ENCODE measurements at places on chromosomes 1 and 21.

- DNase-seq, result peak; percentile 24
Measured at GRCh38 chr1:97144527-97144926, 422.9 kb downstream of the PTBP2 start.

DNA sequence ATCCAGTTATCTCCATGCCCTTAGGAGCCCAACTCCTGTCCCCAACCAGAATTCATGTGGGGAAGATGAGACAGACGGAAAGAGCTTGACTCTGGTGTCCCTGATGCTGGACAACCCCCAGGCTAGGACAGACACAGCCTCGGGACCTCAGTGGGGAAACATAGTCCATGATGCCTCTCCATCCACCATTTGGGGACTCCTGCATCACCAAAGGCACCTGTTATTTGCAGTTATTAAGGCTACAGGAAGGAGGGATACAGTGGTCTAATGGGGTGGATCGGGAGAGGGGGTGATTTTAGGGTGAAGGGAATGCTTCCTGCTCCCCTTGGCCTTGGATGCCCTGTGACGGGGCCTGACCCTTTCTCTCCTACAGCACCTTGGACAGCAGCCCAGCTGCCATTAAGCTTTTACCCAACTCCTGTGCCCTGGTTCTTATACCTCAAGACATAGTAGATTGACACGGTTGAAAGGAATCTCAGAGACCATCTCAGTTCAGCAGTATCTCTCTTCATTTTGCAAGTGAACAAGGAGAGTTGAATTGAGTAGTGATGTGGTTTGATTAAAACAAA is 111.6 kb downstream of the MATN1 start:
- no peak for DNase-seq

DNA sequence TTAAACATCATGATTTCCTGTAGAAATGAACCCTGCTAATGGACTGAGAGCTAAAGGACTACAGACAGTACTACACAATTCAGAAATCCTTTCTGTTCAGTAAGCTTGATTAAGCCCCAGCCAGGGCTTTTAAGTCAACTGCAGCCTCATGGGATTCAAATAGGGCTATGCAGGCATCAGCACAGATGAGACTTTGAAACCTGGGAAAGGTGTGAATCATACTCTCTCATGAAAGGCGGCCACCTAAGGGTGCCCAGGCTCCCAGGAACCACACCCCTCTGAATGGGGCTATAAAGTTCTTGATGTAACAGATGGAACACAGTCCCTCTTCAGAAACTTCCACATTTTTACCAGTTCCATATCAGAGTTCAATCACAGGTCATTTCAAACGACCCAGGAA is 7.6 kb downstream of the SIPA1L2 start:
- DNase-seq, result no peak

- DNase-seq, result no peak
Measured at GRCh38 chr1:208182880-208183645, 61.1 kb downstream of the PLXNA2 start.

- no peak for DNase-seq
Measured at GRCh38 chr1:54188291-54188690, 11.5 kb downstream of the CYB5RL start.

GRCh38 chr1:56345831-56346230 is 233.5 kb downstream of the PLPP3 start:
- no peak for DNase-seq

DNA sequence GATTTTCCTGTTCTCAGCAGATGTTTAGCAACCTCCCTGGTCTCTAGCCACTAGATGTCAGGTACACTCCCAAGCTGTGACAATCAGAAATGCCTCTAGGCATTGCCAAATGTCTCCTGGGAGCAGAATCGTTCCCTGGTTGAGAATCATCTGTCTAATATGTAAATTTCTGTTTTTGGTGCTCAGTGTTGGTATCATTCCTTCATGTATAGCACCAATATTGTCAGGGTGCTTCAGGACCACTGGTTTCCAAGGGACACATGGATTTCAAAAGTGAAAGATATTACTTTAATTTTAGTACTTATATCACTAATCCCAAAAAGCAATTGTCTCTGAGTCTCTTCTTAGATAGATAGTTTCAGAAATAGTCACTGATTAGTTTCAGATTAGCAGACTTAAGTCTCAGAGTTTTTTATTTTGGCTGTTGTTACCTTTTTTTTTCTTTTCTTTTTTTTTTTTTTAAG is 160.1 kb downstream of the PTPRC start:
- DNase-seq, result no peak

DNA sequence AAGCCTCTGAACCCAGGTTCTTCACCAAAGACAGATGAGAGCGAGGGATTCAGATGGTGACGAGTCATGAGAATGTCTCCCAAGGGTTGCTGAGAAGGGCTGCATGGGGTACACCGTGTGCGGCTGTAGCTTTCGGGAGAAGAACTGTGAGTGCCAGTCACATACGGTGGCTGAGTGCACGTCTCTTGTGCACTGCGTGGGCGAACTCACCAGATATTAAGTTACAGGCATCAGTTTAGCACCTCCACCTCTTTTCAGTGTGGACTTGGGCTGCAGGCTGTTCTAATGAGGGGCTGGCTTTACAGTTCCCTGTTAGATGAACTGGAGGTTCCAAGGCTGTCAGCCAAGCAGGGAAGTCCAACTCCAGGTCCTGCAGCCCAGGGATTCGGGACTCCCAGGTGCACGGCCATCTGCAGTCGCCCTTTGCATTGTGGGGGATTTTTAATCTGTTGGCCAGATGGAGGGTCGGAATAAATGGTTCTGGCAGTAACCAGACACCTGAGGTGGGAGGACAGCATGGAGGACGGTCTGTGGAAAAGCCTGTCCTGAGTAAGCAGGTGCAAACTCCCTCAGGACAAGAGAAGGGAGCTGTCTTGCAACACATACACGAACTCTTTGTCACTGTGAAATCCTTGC is 26.5 kb upstream of the AVPR1B start:
- DNase-seq, result no peak

DNA sequence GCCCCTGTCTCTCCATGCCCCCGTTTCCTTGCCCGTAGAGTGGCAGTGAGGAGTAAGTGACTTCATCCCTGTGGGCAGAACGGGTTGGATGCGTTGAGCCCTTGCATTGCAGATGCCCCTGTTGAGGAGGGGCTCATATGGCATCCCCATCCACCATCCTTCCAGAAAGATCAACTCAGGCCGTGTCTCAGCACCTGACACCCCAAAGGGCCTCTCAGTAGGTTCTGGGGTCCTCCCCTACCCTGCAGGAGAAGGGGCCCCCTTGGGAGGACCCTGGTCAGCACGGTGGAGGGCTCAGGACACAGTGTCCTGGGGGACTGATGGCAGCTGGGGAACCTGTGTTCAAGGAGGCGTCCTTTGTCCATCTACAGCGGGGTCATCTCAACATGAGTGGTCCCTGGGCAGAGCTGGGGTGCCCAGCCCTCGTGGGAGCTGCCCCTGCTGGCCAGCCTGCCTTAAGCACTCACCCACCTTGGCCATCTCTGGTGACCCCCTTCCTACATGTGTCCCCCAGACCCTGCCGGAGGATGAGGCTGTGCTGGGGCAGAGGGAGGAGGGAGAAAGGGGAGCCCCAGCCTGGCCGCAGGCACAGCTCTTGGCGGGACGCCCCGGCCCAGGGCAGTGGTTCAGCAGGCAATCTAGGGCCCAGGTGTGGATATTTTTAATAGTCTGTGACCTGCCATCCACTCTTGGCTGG is 48.2 kb upstream of the ACTRT2 start:
- DNase-seq, result no peak

- no peak for DNase-seq
Measured at GRCh38 chr1:51578383-51579109, 38.3 kb upstream of the OSBPL9 start.

DNA sequence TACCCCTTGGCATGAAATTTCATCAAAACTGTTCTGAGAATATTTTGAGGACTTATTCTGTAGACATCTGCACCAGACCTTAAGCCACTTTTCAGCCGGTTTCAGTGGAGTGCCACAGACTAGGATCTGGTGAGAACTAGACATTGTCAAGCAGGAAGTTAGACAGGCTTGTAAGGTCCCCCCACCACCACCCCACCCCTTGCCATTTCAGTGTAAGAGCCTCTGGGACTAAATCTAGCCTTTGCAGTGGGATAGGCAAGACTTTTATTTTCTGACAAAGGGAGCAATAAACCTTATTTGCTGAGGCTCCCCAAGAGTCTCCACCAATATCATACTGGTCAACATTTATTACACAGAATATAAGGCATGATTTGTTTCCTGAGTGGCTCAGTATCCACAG is 77.9 kb upstream of the EXO1 start:
- no peak for DNase-seq

GRCh38 chr1:12339811-12340543 is 110.1 kb downstream of the VPS13D start:
- DNase-seq, result no peak

DNA sequence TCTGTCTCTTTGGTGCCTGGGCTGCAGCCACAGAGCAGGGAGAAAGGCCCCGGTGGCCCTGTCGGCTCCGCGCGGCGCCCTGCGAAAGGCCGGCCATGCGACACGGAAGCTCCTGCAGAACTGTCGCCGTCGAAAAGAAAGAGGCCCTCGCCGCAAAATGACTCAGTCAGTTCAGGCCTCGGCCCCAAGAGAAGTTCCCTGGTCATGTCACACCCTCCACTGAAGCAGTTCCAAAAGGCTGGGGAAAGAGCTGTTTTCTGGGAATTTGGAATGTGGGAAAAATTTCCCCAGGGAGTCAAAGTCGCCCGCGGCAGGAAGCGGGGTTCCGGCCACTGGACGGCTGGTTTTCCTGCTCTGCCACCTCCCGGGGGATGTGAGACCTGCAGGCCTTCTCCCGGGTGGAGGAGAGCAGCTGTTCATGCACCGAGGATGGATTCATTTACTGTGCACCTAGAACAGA is 115.8 kb upstream of the ZNF678 start:
- DNase-seq, result no peak

DNA sequence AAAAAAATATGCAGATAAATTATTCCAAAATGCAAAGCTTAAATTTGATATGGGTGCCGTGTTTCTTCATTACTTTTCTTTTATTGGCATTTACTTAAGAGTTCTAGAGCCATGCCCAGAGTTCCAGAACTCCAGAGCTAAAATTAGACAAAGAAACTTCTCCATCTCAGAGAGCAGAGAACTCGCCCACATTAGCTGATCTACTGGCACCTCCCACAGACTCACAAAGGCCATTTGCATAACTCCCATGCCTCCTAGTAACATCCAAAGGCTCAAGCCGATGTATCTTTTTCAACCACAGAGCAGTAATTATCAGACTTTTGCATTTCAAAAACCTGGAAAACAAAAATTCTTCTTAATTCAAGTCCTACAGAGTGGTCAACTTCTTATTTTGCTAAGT is 323.8 kb upstream of the ST6GALNAC5 start:
- no peak for DNase-seq

DNA sequence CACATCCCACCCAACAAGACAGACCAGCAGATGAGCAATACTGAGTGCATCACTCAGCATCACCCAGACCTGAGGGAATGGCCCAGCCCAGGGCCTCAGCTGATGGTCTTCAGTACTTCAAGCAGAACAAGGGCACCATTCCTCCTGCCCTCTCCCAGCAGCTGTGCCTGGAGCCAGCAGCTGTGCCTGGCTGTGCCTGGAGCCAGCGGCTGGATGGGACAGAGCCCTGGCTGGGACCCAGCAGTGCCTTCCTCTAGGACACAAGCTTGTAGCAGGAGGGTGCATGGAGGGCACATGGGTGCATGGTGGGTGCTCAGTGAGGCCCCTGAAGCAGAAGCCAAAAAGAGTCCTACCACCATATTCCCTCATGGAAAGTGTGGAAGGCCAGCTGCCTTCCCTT is 583.8 kb downstream of the NPHP4 start:
- no peak for DNase-seq

DNA sequence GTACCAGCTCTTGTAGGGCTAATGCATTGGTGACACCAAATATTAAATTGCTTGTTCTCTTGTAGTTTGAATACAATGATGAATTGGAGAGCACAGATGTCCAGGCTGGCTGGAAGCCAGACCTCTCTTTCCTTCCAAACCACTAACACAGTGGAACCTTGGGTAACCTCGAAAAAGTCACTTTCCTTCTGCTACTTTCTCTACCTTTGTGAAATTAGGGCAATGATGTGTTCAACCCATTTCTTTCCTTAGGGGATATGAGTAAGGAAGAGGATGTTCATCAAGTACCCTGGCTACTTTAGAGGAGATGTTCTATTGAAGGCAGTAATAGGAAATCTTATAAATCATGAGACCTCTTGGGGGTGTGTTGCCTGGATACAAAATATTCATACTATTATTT is 55.7 kb downstream of the XCL2 start:
- DNase-seq, result no peak

- no peak for DNase-seq
Measured at GRCh38 chr1:23098463-23099170, 70.0 kb downstream of the LUZP1 start.

- DNase-seq, result no peak
Measured at GRCh38 chr1:201376464-201377374, 761 bp downstream of the TNNT2 start.

DNA sequence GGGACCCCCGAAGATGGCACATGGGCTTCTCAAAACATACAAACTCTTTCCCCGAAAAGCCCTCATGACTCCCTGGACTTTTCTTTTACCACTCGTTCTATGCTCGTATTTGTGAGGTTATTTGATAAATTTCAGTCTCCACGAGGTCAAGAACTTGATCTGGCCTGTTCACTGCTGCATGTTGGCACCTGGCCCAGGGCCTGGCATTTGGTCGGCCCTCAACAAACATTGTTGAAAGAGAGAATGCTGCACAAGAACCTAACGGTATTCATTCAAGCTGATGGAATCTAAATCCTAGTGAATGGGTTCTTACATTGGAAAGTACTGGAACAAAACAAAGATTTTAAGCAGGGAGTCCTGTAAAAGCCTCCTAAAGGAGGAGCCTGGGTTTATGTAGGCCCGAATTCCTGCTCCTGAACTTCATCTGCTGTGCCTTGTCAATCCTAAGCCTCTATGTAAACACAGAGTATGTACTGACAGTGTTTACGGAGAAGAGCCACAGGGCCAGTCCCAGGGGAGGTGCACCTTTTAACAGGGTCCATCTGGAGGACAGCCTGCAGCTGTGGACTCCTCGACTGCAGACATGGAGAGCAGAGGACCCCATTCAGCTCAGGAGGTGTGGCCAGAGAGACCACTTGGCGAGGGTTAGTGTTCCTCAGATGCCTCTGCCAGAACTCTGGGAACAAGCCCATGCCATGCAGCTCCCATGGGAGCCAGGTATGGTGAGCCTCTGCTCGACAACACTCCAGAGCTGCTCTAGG is 46.9 kb downstream of the L1TD1 start:
- DNase-seq, result no peak

- DNase-seq, result no peak
Measured at GRCh38 chr1:110272045-110272444, 61.9 kb downstream of the KCNC4 start.

DNA sequence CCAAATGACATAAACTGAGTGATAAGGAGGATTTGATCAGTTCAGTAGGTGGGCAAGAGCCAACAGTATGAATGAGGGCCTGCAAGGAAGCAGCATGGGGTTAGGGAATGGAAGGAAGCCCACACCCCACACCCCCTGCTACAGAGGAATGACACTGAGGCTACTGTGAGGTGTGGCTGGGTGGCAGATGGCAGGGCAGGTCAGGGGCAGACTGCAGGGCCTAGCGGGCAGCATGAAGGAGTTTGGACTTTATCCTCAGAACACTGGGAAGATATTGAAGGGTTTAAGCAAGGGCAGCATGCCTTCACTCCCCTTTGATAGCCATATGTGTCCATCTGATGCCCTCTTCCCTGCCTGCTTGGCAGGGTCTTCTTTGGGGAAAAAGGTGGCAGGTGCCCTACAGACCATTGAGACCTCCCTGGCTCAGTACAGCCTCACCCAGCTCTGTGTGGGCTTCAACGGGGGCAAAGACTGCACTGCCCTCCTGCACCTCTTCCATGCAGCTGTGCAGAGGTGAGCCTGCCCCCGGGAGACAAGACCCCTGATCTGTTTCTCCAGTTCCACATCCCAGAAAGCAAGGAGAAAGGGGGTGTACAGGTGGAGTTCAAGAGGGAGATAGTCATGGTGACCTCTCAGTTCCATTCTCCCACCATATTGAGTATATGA is 4.1 kb upstream of the LENEP start:
- DNase-seq, result no peak

All from epithelial cell of prostate (primary cell).